ENCODE measurements at places on chromosomes 5 and 9.

- peak; percentile 43 for DNase-seq
Observed at GRCh38 chr9:127199001-127199791, 65.4 kb upstream of the GARNL3 start.

DNA sequence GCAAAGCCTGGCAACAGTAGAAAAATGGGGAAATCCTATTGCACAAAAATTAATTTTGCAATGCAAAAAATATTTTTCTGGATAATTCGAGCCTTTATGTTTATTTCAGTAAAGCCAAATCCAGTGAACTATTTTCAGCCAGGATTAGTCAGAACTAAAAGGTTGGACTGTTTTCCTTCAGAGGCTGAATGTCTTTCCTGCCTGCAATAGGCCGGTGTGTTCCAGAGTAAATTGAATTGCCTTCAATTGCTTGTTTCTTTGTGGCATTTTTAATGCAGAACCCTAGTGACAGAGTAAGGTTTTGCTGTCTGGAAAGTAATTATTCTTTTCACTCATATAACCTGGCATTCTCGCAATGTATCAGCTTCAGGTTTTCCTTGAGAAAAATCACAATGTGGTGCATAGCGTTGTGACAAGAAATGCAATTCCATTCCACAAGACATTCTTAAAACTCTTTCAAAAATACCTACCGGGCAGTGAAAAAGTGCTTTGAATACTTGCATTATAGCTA is 183.7 kb downstream of the GLIS3 start:
- DNase-seq: no peak

DNA sequence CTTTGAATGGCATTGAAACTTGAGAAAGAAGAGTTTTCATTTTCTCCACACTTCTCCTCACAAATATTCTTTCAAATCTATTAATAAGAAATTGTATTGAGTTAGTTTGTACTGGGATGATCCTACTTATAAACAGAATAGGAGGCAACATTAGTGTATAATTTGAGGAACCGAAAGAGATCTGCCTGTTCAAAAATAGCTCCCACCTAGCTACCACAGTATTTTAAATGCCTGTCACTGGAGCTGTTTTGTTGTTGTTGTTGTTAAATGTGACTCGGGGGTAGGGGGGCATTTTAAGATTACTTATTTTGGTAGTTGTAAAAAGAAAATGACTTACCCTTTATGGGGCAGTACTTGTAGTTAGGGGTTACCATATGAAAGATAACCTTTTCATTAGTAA is 20.1 kb upstream of the HAPLN1 start:
- no peak for DNase-seq

GRCh38 chr5:32057187-32058096 is 116.7 kb downstream of the GOLPH3 start:
- peak; percentile 28 for DNase-seq

GRCh38 chr9:7320139-7320538 is 479.4 kb downstream of the DMAC1 start:
- no peak for DNase-seq

DNA sequence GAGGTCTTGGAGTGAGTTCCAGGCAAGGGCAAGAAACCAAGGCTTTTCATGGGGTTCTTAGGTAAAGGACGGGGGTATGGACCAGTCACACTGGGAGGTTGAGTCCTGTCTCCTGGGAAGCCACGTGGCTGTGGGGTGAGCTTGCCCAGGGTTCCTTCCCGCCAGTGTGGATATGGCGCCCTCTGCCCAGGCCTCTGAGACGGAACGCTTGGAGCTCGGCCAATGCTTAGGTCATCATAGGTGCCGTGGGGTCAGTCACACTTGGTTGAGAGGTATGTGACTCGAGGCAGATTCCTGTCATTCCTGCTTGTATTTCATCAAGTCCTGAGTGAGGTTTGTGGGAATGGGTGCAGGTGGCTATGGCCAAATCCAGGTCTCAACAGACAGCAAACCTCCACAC is 46.2 kb downstream of the TENT4A start:
- no peak for DNase-seq

- no peak for DNase-seq
Observed at GRCh38 chr9:79233542-79233941, 338.2 kb upstream of the TLE4 start.

GRCh38 chr5:173180331-173180730 is 36.0 kb downstream of the BNIP1 start:
- no peak for DNase-seq

DNA sequence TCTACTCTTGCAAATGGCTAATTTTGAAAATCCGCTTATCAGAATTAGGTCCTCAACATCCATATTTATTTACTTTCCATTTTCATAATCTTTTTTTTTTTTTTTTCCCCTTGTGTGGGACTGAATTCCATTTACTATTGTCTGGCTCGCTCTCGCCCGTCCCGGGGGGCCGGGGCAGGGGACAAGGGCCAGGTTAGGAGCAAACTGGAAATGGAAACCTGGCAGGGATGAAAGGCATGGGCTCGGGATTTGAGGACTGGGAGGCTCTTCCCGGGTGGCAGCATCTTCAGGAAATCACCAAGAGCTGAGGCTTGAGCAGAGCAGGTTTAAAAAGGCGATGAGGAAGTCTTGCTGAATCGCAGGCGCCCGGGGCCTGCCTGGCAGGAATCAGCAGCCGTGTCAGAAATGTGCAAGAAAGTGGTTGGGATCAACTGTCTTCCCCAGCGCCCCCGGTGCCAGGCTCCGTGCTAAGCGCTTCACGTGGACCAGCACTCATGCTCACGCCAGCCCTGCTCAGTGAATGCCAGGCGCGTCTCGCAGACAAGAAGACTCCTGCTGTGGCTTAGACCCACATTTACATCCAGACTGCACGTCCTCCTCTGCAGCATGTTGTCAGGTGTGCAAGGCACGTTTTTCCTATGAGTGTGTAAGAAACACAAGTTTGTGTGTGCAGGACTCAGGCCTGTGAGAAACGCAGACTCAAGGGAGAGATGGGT is 66.3 kb upstream of the UNC5A start:
- no peak for DNase-seq

- no peak for DNase-seq
Observed at GRCh38 chr5:36713541-36713940, 107.1 kb downstream of the SLC1A3 start.

GRCh38 chr5:1052076-1052475 is 43.5 kb downstream of the NKD2 start:
- no peak for DNase-seq

- no peak for DNase-seq
Observed at GRCh38 chr5:55933377-55934114, 61.2 kb downstream of the IL6ST start.

DNA sequence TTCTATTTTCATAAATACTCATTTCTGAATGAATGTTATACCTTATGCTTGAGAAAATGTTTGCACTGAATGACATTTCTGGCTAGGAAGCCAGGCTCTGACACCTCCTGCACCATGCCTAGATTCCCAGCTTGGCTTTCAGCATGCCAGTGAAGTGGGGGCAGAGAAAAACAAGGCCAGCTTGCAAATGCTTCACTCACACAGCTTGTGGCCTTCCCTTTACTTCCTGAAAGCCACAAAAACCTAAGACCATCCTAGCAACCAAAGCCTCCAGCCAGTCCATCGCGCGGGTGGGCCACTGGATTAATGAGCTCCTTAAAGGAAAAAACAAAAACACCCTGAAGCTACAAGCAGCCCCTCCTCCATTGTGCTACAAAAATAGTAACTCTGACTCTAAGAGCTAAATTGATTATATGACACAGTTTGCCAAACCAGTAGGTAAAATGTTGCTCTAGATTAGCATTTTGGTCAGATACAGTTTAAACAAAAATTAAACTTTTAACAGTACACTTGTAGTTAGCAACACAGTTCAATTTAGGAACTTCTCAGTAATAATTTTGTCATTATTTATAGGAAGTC is 159.9 kb downstream of the TSSK1B start:
- no peak for DNase-seq

GRCh38 chr9:124290743-124291554 is 33.2 kb downstream of the NEK6 start:
- DNase-seq: no peak

DNA sequence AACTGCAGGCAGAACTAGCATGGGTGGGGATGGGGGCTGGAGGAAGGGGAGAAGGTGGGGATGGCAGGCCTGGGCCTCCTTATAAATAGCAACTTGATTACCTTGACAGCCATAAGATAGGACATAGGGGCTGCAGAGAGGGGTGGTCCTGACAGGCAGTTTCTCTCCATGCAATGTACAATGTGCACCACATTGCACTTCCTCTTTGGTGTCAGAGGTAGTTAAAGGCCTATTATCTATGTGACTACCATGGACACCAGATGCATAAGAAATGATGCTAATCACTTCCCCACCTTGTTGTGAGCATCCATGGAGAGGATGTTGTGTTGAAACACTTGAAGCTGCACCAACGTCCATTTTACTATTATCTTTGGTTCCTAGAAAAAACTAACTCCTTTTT is 20.2 kb upstream of the SUB1 start:
- no peak for DNase-seq

- DNase-seq: no peak
Observed at GRCh38 chr9:100437860-100438805, 11.2 kb downstream of the MSANTD3 start.

- no peak for DNase-seq
Observed at GRCh38 chr5:92372766-92373165, 989.6 kb upstream of the ARRDC3 start.

DNA sequence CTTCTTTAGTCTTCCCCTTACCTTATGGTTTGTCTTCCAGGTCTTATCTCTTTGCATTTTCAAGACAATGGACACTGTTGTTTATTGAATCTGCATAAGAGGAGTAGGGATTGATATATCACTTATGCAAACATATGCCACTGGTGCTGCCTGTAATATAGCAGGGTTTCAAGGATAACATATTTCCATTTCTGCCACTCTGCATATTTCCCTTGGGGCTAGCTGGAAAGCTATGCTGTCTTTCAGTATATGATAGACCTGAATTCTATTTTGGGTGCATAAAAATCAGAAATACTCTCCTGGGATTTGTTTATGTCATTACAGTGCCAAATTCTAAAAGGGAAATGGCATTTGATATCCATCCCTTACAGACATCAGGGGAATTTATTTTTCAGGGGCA is 400.2 kb downstream of the TLR4 start:
- no peak for DNase-seq

DNA sequence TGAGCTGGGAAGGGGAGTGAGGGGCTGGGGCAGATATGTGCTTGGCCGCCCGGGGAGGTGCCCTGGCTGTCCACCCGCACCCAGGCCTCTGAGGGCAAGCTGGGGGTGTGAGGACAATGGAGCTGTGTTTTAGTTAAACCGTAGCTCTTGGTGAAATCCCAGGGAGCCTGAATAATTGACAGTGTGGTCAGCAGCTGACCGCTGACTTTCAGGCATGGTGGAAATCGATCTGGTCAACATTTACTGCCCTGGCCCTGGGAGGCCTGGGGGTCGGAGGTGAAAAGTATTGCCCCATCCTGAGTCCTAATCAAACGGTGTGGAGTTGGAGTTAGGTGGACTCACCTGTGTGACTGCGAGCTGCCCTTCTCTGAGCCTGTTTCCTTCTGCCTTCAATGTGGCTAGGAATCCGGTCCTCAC is 31.2 kb upstream of the CRB2 start:
- no peak for DNase-seq

- no peak for DNase-seq
Observed at GRCh38 chr5:143001764-143002351, 231.7 kb downstream of the ARHGAP26 start.

DNA sequence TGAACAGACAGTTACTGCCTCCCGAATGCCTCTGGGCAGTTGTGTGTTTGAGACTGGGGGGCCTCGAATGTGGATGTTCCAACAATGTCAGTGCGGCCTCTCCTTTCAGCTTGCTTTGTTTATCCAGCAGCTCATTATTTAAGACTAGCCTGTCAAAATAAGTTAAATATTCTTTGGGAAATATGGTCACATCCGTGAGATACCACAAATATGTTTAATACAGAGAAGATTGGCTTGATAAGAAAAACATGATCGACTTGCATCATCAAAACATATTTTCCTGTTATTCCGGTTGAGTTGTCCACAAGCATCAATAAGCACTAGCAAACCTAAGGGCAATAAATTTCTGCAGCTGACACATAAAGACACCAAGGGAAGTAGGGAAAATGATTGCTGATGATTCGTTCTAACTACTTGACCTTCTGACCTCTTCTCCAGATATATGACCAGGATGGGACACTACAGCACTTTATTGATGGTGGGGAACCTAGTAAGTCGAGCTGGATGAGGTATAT is 66.5 kb downstream of the PRDM6 start:
- peak; percentile 95 for DNase-seq

- DNase-seq: peak; percentile 56
Observed at GRCh38 chr5:157745041-157745456, 1.5 kb downstream of the LSM11 start.

DNA sequence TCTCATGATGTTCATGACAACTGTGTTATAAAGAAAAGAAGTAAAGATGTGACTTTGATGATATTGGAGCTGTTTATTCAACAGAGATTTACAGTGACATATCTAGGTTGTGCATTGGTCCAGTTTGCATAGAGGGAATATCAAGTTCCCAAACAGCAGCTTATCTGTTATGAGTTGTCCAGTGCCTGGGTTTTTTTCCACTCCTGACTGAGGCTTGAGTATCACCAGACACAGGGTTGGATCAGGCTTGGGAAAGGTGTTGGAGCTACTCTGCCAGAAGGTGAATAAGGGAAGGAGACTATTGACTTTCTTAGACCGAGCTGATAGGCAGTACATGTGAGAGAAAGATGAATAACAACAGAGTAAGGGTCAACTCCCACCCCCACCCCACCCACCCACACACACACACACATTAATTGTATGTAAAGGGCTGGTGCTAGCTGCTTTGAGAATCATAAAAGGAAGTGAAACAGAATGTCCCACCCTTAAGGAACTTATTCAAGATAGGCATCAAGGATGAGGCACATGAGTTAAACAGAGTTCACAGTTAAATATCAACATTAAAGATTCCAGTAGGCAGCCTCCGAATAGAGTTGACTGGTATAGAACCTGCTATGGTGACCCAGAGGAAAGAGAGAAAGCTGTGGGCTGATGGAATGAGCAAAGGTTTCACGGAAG is 33.0 kb upstream of the RASGRF2 start:
- DNase-seq: no peak

- DNase-seq: peak; percentile 8
Observed at GRCh38 chr5:2877522-2877921, 126.0 kb upstream of the IRX2 start.

GRCh38 chr5:42751044-42751443 is 5.6 kb upstream of the CCDC152 start:
- peak; percentile 89 for DNase-seq

GRCh38 chr5:139133282-139133681 is 64.9 kb downstream of the SIL1 start:
- no peak for DNase-seq

GRCh38 chr9:76643399-76644117 is 120.7 kb upstream of the PCA3 start:
- DNase-seq: no peak

GRCh38 chr5:150509992-150510391 is 2.1 kb downstream of the NDST1 start:
- no peak for DNase-seq

DNA sequence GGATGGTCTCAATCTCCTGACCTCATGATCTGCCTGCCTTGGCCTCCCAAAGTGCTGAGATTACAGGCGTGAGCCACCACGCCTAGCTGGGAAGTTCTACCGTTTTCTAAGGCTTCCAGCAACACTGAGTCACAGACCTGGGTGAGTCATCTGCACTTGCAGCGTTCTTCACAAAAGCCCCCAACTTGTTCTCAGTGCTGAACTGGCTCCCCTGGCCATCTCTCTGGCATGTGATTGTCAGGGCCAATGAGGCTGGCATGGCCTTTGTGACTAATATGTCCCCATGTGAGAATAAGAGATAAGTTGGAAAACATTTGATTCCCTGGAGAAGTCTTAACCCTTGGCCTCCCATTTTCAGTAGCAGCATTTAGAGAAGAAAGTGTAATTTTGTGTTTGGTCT is 124.4 kb downstream of the WDR41 start:
- DNase-seq: no peak

- no peak for DNase-seq
Observed at GRCh38 chr5:79025054-79025472, 40.0 kb upstream of the ARSB start.
